ENCODE measurements at places on chromosomes 3 and 15.

GRCh38 chr3:79651536-79652065 is 116.2 kb downstream of the ROBO1 start:
- no peak for DNase-seq

DNA sequence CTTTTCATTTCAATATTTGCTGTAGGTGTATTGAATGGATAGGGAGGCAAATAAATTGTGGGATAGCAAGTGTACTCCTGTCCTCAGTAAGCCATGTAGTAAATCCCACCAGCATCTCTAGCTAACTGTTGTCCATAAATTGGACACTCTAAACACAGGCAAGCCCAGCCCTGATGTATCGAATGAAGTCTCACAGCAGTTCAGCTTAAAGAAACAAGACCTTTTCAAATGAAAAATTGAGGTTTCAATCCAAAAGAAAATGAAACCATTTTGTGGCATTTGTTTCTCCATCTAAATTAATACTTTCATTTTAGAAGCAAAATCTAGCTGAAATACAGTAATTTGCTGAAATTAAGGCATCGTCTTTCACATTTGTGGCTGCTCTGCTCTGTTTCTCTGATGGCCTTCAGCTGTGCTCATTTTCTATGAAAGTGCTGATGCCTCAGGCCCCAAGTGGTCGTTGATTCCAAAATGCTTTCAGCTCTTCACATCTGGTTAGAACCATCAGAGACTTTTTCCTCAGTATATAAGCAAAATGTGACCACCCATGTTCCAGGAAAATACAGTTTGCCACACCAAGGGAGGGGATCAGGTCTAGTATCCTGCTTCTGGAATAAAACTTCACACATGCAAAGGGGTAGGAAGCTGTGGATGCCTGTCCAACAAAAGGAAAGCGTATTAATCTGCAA is 245.0 kb downstream of the ZMAT3 start:
- DNase-seq = no peak

GRCh38 chr3:57252404-57252803 is 24.9 kb downstream of the APPL1 start:
- DNase-seq = no peak

- DNase-seq = no peak
These were observed 1.9 kb downstream of the LAMP3 start for GRCh38 chr3:183160616-183161015.

GRCh38 chr3:108319428-108320082 is 23.2 kb downstream of the HHLA2 start:
- DNase-seq = no peak

DNA sequence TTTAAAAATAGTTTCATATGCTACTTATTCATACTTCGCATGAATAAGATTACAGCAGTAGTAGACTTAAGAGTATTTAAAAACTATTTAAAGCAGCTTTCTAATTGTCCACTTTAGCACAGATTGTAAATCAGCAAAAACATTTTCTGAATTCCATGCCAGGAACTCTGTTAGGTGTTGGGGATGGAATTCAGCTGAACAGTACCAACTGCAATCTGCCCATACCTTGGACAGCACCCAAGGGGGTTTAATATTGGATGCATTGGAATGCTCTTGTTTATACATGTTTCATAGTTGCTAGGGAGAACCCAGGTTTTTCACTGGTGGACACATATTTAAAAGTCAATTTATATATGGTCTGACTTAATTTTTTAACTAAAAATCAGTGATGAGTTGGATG is 74.8 kb downstream of the PPM1L start:
- DNase-seq = no peak

Data from cerebellar nuclear complex (tissue), 1 donor.